ENCODE measurements at places on chromosomes 7 and 10. TPM values are rescaled to one million over a fixed set of nuclear protein-coding genes. Genes with fewer than 3 reads are reported as not detected.
A peak's percentile ranks its signal among the peaks of the same experiment; 100 is the strongest.

Gene DYDC2
- total RNA-seq, result not detected

GRCh38 chr7:142889816-142890215, 4.3 kb upstream of the TRPV6 start:
- H3K4me3 ChIP-seq, result no peak overlapping the region
- no peaks in the 10 kb centered on the region for H3K27me3 ChIP-seq
- no peak for DNase-seq

Gene INSYN2A
- total RNA-seq, result 0.11 TPM

GRCh38 chr7:156368053-156368843, 272.3 kb upstream of the RNF32 start:
- no peaks in the 10 kb centered on the region for H3K36me3 ChIP-seq
- no peak overlapping the region for H3K27ac ChIP-seq
- no peak for DNase-seq
- no peaks in the 10 kb centered on the region for H3K27me3 ChIP-seq
- H3K4me3 ChIP-seq, result no peak overlapping the region
- H3K4me1 ChIP-seq, result no peaks in the 10 kb centered on the region

GRCh38 chr10:120689777-120690529, 161.2 kb upstream of the WDR11 start:
- no peak for DNase-seq
- H3K36me3 ChIP-seq, result no peaks in the 10 kb centered on the region
- H3K27ac ChIP-seq, result no peak overlapping the region
- H3K27me3 ChIP-seq, result no peaks in the 10 kb centered on the region

GRCh38 chr7:21253740-21254687, 173.9 kb upstream of the SP4 start:
- H3K27me3 ChIP-seq, result no peaks in the 10 kb centered on the region
- H3K27ac ChIP-seq, result no peak overlapping the region
- no peaks in the 10 kb centered on the region for H3K4me1 ChIP-seq
- no peak for DNase-seq
- H3K36me3 ChIP-seq, result no peaks in the 10 kb centered on the region

DNA sequence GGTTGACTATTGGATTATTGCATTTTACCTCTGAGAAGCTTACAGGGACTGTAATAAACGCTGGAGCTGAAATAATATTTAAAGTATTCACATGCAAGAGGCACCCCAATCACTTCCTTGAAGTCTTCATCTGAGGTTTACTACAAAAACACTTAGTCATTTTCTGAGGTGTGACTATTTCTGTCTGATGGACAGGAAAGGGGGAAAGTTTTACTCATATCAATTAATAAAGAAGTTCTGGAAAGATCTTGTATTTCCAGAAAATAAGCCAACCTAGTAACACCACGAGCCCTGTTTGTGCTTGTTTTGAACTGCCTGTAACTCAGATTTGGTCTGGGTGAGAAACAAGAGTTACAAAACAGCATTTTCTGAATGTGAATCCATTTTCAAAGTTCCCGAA, 63.9 kb upstream of the PRKCQ start:
- H3K4me1 ChIP-seq, result no peaks in the 10 kb centered on the region
- DNase-seq, result no peak
- no peaks in the 10 kb centered on the region for H3K27me3 ChIP-seq
- H3K4me3 ChIP-seq, result no peak overlapping the region

GRCh38 chr7:140079121-140079536, 16.4 kb upstream of the PARP12 start:
- no peaks in the 10 kb centered on the region for H3K4me1 ChIP-seq
- no peak for DNase-seq
- no peaks in the 10 kb centered on the region for H3K36me3 ChIP-seq
- no peaks in the 10 kb centered on the region for H3K27me3 ChIP-seq
- no peak overlapping the region for H3K4me3 ChIP-seq

DNA sequence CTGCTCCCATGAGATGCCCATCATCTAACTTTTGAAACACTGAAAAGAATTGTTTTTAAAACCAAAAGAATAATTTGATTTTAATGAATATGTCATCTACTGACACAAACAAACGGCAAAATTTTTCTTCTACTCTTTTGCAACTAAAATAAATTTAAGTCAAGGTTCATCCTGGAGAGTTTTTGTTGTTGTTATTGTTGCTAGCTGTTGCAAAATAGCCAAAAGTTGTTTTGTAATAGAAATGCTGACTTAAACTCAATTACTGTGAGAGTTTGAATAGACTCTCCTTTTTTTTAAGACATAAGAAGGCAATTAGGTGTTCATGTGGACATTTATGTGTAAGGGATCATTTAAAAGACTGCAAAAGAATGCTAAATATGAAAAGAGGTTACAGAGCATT, 146.0 kb upstream of the SEM1 start:
- no peaks in the 10 kb centered on the region for H3K27me3 ChIP-seq
- no peak overlapping the region for H3K4me3 ChIP-seq
- H3K4me1 ChIP-seq, result no peaks in the 10 kb centered on the region

DNA sequence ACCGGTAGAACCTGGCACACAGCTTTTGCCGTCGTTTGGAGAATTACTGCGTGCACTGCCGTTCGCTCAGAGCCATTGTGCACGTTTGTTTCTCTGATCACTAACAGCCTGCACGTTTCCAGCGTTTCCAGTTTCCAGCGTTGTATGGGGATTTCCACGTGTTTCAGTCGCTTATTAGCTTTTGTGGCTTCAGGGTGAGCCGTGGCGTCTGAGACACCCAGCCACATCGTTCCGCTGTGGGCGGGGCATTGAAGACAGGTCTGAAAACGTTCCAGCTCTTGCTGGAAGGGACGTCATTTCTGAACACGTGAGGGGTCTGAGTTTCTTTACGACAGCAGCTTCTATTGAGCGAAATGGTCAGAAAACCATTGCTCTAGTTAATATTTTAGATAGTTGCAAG, 164.8 kb downstream of the DNAJB6 start:
- H3K4me1 ChIP-seq, result no peaks in the 10 kb centered on the region
- H3K27me3 ChIP-seq, result no peaks in the 10 kb centered on the region
- H3K27ac ChIP-seq, result no peak overlapping the region
- DNase-seq, result peak; percentile 2
- no peak overlapping the region for H3K4me3 ChIP-seq
- H3K36me3 ChIP-seq, result no peaks in the 10 kb centered on the region

DNA sequence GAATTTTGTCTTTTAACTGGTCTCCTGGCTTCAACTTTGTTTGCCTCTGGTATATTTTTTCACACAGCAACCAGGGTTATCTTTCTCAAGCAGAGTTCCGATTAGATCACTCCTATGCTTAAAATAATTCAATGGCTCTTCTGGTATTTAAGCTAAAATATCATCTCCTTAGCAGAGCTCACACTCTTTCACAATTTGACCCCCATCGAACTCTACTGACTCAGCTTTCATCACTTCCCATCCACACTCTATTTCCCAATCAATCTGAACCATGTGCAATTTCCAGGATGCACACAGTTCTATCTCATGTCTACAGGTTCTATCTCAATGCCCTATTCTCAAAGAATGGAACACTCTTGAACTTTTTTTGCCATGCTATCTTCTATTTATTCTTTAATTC, 809.5 kb downstream of the GRID1 start:
- no peaks in the 10 kb centered on the region for H3K27me3 ChIP-seq
- H3K27ac ChIP-seq, result no peak overlapping the region
- no peak for DNase-seq
- H3K36me3 ChIP-seq, result no peaks in the 10 kb centered on the region
- no peak overlapping the region for H3K4me3 ChIP-seq

- no peaks in the 10 kb centered on the region for H3K27me3 ChIP-seq
- H3K4me3 ChIP-seq, result no peak overlapping the region
- no peaks in the 10 kb centered on the region for H3K36me3 ChIP-seq
These were observed 90.6 kb downstream of the CACNB2 start for GRCh38 chr10:18230794-18231193.

- no peak overlapping the region for H3K4me3 ChIP-seq
- H3K36me3 ChIP-seq, result no peaks in the 10 kb centered on the region
- H3K27ac ChIP-seq, result no peak overlapping the region
- H3K4me1 ChIP-seq, result no peaks in the 10 kb centered on the region
These were observed 24.3 kb downstream of the CDH23 start for GRCh38 chr10:71421075-71421434.

- no peak overlapping the region for H3K27ac ChIP-seq
- no peaks in the 10 kb centered on the region for H3K4me1 ChIP-seq
- DNase-seq, result no peak
These were observed 123.7 kb downstream of the IMMP2L start for GRCh38 chr7:111438369-111439289.

DNA sequence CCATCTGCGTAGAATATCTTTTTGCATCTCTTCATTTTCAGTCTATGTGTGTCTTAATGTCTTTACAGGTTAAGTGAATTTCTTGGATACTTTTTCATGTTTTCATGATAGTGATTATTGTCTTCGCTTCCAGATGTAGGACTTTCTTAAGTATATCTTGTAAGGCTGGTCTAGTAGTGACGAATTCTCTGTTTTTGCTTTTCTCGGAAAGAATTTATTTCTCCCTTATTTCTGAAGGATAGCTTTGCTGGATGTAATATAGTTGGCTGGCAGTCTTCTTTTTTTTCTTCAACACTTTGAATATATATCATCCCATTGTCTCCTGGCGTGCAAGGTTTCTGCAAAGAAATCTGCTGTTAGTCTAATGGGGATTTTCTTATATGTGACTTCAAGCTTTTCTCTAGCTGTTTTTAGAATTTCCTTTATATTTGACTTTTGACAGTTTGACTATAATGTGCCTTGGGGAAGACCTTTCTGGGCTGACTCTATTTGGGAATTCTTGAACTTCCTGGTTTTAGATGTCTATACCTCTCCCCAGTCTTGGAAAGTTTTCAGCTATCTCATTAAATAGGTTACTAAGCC, 14.3 kb downstream of the GTPBP4 start:
- H3K36me3 ChIP-seq, result peaks cover 99% of the 10 kb centered on the region
- no peaks in the 10 kb centered on the region for H3K4me1 ChIP-seq
- no peak for DNase-seq
- H3K27ac ChIP-seq, result no peak overlapping the region
- H3K4me3 ChIP-seq, result no peak overlapping the region
- H3K27me3 ChIP-seq, result no peaks in the 10 kb centered on the region

DNA sequence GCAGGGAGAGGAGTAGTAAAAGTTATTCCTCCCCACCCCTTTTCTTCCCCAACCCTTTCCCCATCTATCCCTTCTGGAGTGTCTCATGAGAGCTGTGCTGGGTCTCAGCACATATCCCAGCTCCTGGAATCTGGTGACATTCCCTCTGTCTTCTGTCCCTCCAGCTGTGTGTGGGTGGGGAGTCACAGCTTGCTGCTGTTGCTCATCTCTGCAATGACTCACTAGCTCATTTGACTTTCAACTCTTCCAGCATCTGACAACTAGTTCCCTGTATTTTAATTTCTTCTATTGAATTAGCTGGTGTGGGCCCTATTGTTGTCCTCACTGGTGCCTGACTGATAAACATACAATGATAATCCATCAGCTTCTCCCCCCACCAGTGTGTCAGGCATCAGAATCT, 198.9 kb upstream of the AUTS2 start:
- H3K36me3 ChIP-seq, result no peaks in the 10 kb centered on the region
- no peak for DNase-seq
- H3K27ac ChIP-seq, result no peak overlapping the region
- no peak overlapping the region for H3K4me3 ChIP-seq
- H3K27me3 ChIP-seq, result no peaks in the 10 kb centered on the region
- H3K4me1 ChIP-seq, result no peaks in the 10 kb centered on the region

Gene NRCAM
- 0.63 TPM for total RNA-seq

Gene SFTPA1
- not detected for total RNA-seq

DNA sequence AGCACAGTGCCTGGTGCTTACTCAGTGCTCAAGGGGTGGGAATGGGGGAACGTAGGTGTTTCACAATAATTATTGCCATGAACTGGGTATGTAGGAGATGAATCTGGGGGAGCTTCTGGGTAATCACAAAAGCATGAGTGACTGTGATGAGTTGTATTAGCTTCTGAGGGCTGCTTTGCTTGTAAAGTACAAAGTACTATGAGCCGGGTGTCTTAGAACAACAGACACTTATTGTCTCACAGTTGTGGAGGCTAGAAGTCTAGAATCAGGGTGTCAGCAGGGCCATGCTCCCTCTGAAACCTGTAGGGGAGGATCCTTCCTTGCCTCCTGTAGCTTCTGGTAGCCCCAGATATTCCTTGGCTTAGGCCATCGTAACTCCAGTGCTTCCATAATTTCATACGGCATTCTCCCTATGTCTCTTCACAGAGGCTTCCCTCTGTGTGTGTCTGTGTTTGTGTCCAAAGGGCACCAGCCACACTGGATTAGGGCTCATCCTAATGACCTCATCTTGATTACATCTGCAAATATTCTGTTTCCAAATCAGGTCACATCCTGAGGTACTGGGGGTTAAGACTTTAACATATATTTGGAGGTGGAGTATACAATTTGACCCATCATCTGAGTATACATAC, 84.8 kb upstream of the AGBL3 start:
- H3K27me3 ChIP-seq, result no peaks in the 10 kb centered on the region
- H3K4me3 ChIP-seq, result no peak overlapping the region
- H3K27ac ChIP-seq, result peak overlapping the region; percentile 76
- no peak for DNase-seq

Gene CLEC2L
- not detected for total RNA-seq

Gene SBDS
- 139 TPM for total RNA-seq

Gene NPY4R2
- 1.1 TPM for total RNA-seq

GRCh38 chr10:77299320-77299719, 338.3 kb downstream of the KCNMA1 start:
- H3K27ac ChIP-seq, result no peak overlapping the region
- DNase-seq, result no peak
- no peaks in the 10 kb centered on the region for H3K27me3 ChIP-seq
- no peaks in the 10 kb centered on the region for H3K4me1 ChIP-seq
- H3K4me3 ChIP-seq, result no peak overlapping the region
- no peaks in the 10 kb centered on the region for H3K36me3 ChIP-seq

DNA sequence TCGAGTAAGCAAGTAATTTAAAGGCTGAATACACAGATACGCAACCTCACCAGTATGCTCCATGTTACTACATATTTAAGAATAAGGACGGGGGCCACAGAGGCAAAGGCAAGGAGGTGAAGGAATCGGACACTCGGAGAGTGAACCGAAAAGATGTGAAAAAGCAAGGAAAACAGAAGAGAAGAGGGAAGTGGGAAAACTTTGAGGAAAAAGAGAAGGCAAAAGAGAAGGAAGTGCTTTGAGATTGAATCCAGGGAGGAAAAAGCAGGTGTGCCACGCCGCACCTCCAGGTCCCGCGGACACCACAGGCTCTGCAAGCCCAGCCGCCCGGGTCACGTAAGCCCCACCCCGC, 367 bp upstream of the AVL9 start:
- peaks cover 22% of the 10 kb centered on the region for H3K4me1 ChIP-seq
- H3K4me3 ChIP-seq, result peak overlapping the region; percentile 95
- DNase-seq, result no peak
- H3K36me3 ChIP-seq, result no peaks in the 10 kb centered on the region
- no peaks in the 10 kb centered on the region for H3K27me3 ChIP-seq
- peak overlapping the region; percentile 92 for H3K27ac ChIP-seq

Measured in right atrium auricular region (tissue), 2 donors.